ENCODE measurements at places on chromosomes 7 and 10. TPM values are rescaled to one million over a fixed set of nuclear protein-coding genes. Genes with fewer than 3 reads are reported as not detected.

ANKRD61 gene
- 0.18 TPM for total RNA-seq

SLC39A12 gene
- total RNA-seq = not detected

CLRN3 gene
- not detected for total RNA-seq

HTRA1 gene
- total RNA-seq = not detected

INHBA gene
- not detected for total RNA-seq

Data from T-helper 2 cell treated with Interferon-gamma antibody and Interleukin-4, amounts not matched to agents 100 ng/mL and 5 ng/mL, for 36 hours (primary cell).